AG04450 (cell line): ENCODE measurements at places on chromosomes 4 and X. TPM values are rescaled to one million over a fixed set of nuclear protein-coding genes. Genes with fewer than 3 reads are reported as not detected.

DNA sequence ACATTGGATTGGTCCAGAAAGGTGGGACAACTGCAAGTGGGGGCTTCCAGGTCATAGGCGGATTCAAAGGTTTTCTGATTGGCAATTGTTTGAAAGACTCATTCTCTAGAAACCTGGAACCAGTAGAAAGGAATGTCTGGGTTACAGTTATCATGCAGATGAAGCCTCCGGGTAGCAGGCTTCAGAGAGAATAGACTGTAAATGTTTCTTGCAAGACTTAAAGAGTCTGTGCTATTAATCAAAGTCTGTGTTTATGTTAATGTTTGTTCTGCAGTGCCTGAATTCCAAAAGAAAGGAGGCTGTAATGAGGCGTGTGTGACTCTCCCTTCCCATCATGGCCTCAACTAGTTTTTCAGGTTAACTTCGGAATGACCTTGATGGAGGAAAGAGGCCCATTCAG, 43.9 kb upstream of the GC start:
- no peak for DNase-seq

- no peak for DNase-seq
Measured at GRCh38 chr4:139887962-139888735, 222.5 kb downstream of the MGST2 start.

DNA sequence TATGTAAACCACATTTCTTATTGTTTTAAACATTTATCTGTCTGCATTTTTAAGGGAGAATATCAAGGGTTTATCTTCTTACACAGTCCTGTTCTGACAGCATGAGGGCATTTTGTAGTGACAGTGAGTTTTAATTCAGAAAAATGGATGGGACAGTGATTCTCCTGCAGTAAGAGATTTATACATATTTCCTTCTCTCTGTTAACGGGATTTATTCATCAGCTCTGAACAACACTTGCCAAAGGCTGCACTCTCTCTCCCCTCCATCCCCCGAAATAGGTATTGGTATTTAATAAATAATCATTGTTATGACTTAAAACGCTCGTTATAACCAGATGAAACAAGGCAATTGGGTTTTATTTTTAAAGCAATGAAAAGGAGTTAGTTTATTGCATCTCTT, 410.9 kb downstream of the STIM2 start:
- DNase-seq = no peak

- DNase-seq = no peak
Measured at GRCh38 chrX:151516538-151517187, 46.8 kb upstream of the PASD1 start.

GRCh38 chr4:31081366-31081765, 361.2 kb downstream of the PCDH7 start:
- no peak for DNase-seq

DNA sequence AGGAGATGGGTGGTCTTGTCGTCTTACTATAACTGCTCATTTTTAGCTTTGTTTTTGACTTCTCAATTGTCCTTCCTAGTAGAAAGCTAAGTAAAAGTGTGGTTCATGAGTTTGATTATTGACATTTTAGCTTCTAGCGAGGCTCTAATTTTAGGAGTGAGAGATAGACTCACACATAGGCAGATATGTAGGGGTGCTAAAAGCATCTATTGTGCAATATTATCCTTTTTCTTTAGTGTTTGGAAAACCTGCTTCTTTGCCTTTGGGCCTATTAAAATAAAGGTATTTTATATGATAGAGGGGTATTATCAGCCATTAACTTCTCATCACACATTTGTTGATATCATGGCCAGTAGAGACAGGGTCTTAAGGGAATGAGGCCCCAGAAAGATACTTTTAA, 195.3 kb downstream of the SPRY1 start:
- no peak for DNase-seq

GRCh38 chrX:45309801-45310200, 109.1 kb upstream of the DIPK2B start:
- DNase-seq = no peak

DNA sequence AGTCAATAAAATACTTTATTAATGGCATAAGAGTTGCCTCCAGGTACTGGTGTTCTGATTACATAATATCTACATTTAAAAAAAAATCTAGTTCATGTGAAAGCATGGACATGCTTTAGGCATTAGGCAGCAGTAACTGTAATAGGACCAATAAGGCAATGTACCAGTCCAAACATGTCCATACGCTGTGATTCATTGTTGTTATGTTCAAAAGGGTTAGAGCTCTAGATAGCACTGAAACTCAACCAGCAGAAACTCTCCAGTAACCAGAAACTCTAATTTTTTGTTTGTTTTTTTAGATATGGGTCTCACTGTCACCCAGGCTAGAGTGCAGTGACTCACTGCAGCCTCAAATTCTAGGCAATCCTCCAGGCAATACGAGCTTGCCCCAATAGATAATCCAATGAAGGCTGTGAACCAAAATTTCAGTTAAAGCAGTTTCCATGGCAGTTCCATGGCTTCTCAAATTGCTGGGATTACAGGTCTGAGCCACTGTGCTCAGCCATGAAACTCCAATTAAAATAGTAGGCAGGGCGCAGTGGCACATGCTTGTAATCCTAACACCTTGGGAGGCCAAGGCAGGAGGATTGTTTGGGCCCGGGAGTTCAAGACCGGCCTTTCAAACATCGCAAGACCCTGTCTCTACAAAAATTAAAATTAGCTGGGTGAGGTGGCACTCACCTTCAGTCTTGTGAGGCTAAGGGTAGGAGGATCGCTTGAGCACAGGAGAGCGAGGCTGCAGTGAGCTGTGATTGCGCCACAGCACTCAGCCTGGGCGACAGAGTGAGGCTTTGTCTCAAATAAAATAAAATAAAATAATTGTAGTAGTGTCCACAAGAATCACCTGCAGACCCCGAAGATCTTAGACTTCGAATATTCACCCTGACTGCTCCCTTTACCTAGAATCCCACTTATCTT, 36.3 kb downstream of the MGARP start:
- DNase-seq = peak; percentile 95

- DNase-seq = no peak
Measured at GRCh38 chr4:31702326-31702725, 982.2 kb downstream of the PCDH7 start.

DNA sequence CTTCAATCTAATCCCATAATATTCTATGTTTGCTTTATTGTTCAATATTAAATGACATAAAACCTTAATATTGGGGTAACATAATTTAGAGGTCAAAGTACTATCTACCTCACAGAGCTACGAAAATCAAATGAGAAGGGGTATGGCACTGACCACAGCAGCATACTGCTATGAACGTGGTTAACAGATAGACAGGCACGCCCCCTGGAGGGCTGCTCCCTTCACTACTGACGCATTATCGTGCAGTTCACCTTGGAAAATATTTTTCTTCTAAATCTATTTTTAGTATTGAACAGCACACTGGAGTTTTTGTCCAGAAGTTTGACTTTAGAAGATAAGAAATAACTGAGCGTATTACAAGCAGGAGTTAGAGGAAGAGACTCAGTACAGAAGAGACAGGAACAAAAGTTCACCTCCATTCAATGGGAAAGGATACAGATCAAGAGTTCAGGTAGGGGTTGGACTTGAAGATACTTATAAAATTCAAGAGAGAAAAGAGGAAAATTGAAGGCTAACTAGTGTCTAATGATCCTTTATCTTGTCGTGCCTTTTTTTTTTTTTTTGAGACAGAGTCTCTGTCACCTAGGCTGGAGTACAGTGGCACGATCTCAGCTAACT, 22.7 kb downstream of the MAP9 start:
- DNase-seq = no peak

- no peak for DNase-seq
Measured at GRCh38 chr4:170729236-170729635, 639.5 kb upstream of the AADAT start.

DNA sequence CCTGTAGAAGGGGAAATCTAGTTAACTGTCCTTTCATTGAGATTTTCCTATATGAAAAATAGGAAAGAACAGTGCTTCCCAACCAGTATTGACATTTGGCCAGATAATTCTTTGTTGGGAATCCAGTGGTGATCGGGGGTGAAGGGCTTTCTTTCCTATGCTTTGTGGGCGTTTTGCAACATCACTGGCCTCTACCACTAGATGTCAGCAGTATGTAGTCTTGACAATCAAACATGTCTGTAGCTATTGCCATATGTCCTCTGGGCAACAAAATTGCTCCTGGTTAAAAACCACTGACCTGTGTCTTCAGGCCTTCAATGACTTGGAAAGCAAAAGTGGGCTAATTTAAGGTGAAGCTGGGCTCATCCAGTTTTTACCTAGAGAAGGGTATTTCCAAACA, 658.5 kb downstream of the DACH2 start:
- no peak for DNase-seq

- no peak for DNase-seq
Measured at GRCh38 chr4:30450474-30450873, 269.7 kb upstream of the PCDH7 start.

- DNase-seq = no peak
Measured at GRCh38 chrX:100687128-100687527, 43.1 kb downstream of the SRPX2 start.

The SMAD1 gene
- 59.0 and 64.7 TPM in 2 replicates for polyA plus RNA-seq

The SLC4A4 gene
- polyA plus RNA-seq = 14.7 and 17.5 TPM in 2 replicates

The NAP1L2 gene
- polyA plus RNA-seq = not detected in 2 replicates
